SJSA1 (cell line): ENCODE measurements at places on chromosomes 11 and 22. TPM values are rescaled to one million over a fixed set of nuclear protein-coding genes. Genes with fewer than 3 reads are reported as not detected.

Gene ROBO4
- 0.97 and 2.8 TPM in 2 replicates for total RNA-seq

Gene NXPE4
- total RNA-seq: not detected in 2 replicates

Gene YPEL1
- 1.0 and 1.2 TPM in 2 replicates for total RNA-seq

Gene VSIG2
- total RNA-seq: not detected in 2 replicates

Gene OR5AR1
- total RNA-seq: not detected in 2 replicates

Gene MMP10
- 0.63 TPM in 1 of 2 replicates, not detected in the other for total RNA-seq

Gene SVIP
- total RNA-seq: 9.9 and 14.2 TPM in 2 replicates

Gene USP2
- 0.21 TPM in 1 of 2 replicates, not detected in the other for total RNA-seq

Gene RSF1
- total RNA-seq: 9.5 and 10.6 TPM in 2 replicates

Gene C11orf16
- not detected in 2 replicates for total RNA-seq

Gene SMIM35
- not detected in 2 replicates for total RNA-seq

Gene CACNA1I
- total RNA-seq: 0.03 TPM in 1 of 2 replicates, not detected in the other

Gene PHOX2A
- not detected in 2 replicates for total RNA-seq

Gene GTSE1
- 22.4 and 36.2 TPM in 2 replicates for total RNA-seq

Gene PRMT3
- 16.2 and 22.8 TPM in 2 replicates for total RNA-seq

Gene UBQLN3
- not detected in 2 replicates for total RNA-seq

Gene KRTAP5-9
- total RNA-seq: not detected in 2 replicates

Gene LUZP2
- total RNA-seq: not detected in 2 replicates

Gene FGF4
- total RNA-seq: not detected in 2 replicates

Gene RIBC2
- not detected in 2 replicates for total RNA-seq

Gene PRODH
- total RNA-seq: not detected in 2 replicates

Gene OR2AT4
- not detected in 2 replicates for total RNA-seq

Gene CDC42EP2
- total RNA-seq: 10.5 and 16.6 TPM in 2 replicates

Gene ATXN10
- total RNA-seq: 192 and 302 TPM in 2 replicates

Gene IGLL1
- not detected in 2 replicates for total RNA-seq

Gene TESMIN
- 5.0 and 6.7 TPM in 2 replicates for total RNA-seq

Gene SIDT2
- total RNA-seq: 2.1 and 3.5 TPM in 2 replicates

Gene PYGM
- total RNA-seq: 0.45 TPM in 1 of 2 replicates, not detected in the other

Gene OR8H3
- total RNA-seq: not detected in 2 replicates

Gene RNF169
- total RNA-seq: 4.8 and 9.4 TPM in 2 replicates

Gene MUC5B
- total RNA-seq: not detected in 2 replicates

Gene P2RX3
- total RNA-seq: not detected in 2 replicates

Gene CCT8L2
- not detected in 2 replicates for total RNA-seq

Gene MPZL3
- not detected in 2 replicates for total RNA-seq

Gene DAGLA
- total RNA-seq: 2.6 TPM in 2 replicates

Gene OR51B6
- not detected in 2 replicates for total RNA-seq

Gene MS4A18
- not detected in 2 replicates for total RNA-seq

Gene CCDC87
- total RNA-seq: 0.34 TPM in 1 of 2 replicates, not detected in the other
